ENCODE measurements at places on chromosomes 3 and 15.

GRCh38 chr3:178382449-178383061 lies 153.7 kb upstream of the KCNMB2 start:
- DNase-seq = peak; percentile 76

- DNase-seq = no peak
Observed at GRCh38 chr3:198079771-198080520, 119.9 kb downstream of the LMLN start.

GRCh38 chr3:32614956-32615355 lies 44.3 kb upstream of the DYNC1LI1 start:
- DNase-seq = peak; percentile 65

- DNase-seq = no peak
Observed at GRCh38 chr3:81760215-81760614, 1.2 kb downstream of the GBE1 start.

DNA sequence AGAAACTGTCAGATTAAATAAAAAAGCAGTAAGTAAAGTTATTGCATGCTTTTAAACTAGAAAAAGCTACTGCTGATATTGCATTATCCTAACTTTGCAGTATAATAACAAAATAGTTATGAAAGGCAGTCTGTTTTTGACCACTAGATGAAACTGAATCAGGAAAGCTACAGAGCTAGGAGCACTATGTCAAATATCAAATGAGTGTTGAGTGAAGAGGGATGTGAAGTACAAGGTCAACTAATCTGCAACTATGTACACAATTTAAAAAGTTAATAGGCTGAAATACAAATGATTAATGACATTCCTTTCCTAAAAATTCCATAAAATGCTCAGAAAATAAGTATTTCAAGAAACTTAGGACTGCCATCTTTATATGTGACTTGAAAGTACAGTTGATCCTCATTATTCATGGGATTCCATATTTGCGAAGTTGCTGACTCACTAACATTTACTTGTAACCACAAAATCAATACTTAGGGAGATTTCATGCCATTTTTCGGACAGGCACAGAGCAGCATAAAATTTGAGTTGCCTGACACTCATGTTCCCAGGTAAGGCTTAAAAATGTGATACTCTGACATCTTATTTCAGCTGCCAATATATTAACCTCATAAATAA lies 34.5 kb downstream of the SLC4A7 start:
- DNase-seq = no peak

DNA sequence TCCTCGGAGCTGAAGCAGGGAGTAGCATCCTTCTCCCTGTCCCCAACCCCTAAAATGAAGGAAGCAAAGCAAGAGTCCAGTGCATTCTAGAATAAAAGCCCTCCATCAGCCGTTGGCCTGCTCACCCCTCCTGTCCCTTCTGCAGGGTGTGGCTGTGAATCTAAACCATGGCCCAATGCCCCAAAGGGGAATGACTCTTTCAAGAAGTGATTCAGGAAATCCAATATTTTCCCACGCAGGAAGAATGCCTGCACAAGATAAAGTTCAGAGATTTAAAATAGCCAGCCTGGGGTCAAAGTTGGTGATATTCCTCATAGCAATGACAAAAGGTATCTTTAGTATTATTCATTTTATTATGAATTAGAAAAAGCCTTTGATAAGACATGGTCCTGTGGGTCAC lies 38.5 kb downstream of the SLCO2A1 start:
- peak; percentile 41 for DNase-seq

DNA sequence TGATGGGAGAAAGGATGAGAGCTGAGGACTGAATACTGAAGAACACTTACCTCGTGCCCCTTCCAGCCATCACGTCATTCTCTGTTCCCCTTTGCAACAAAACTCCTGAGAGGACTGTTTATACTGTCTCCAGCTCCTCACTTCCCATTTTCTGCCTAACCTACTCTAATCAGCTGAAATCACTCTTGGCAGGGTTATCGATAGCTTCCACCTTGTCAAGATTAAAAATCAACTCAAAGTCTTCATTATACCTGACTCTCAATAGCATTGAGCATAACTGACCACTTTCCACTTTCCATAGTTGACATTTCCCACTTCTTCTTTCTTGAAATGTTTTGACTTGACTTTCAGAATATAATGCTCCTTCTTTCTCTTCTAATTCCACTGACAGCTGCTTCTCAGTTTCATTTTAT lies 4.3 kb downstream of the BTBD1 start:
- DNase-seq = no peak

DNA sequence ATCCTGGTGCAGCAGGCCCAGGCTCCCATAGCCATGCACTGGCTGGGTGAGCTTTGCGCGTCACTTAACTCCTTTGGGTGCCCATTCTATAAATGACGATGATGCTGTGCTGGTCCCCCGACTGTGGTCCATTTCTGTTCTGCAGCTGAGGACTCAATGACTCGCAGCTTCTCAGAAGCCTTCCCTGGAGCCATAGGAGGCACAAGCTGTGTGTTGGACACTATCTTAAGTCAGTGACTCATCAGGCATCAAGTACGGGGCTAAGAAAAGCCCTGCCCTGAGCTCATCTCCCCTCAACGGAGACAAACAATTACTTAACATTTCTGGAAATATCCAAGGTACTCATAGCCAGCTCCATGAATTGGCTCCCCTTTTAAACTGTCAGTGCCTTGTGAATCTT lies 13.8 kb upstream of the MUSTN1 start:
- peak; percentile 51 for DNase-seq

DNA sequence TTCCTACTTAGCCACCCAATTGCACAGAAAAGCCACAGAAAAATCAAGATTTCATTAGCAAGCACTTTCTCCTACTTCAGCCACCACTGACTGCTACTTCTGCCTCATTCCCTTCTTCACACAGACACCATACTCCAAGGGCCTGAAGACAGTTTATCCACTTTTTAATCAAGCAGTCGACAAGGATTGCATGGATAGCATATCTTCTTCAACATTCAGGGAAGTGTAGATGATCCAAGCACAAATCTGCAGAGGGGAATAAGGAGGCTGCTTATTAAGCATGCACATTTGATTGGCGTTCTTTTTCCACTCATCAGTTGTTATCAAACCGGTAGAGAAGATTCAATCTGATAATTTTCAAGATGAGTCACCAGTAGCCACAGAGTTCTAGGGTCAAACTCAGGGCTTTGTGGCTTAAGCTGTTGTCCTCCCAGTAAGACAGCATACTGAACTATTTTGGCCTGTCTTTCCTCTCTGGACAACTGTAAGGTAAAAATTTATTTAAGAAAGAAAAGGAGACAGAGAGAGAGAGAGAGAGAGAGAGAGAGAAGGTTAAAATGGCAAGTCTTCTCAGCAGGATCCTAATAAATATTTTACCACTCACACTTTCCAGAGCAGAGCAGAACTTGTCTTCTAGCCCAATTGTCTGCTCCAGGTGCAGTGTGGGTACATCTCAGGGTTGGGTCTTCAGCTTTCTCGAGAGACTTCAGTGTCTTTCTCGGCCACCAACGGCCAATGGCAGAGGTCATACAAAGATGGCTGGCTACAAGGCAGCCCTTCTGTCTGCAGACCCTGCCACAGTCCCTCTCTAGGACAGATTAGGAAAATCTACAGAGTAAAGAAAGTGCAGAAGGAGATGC lies 80.6 kb upstream of the BHLHE40 start:
- DNase-seq = no peak

DNA sequence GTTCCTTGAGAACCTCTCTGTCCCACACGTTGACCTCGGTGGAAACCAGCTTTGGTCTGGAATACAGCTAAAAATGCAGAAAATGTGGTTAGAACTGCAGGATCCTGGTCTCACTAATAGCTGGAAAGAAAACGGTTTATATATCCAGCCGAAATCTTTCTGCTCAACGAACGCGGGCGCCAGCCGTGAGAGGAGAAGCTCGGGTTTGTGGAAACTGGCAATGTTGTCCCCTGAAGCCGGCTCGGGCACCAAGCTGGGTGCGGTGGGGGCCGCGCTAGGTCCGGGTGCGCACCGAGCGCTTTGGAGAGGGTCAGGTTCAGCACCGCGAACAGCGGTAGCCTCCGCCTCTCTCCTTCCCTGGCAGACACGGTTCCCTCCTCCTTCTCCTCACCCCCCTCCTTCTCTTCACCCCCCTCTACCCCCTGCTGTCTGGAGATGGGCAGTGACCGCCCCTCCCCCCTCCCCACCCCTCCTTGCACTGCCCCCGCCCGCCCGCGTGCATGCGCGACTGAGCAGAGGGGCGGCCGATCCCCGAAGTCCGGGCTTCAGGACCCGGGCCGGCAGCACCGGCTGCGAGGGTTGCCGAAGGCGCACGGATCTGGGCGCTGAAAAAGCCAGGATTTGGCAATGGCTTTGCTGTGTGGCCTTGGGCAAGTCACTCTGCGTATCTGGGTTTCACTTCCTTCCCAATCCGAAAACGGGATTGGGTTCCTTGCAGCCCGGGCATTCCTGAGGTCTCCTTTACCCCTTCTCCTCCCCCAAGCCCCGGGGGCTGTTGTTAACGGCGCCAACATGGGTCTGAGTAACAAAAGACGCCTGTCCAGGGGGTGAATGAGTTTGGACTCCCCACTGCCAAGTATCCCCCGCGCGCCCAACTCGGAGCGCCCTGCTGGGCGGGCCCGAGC lies at the start of gene SKOR1:
Gene SKOR1, plus strand, starts transcription at position 534 of the 905 bp plus-strand sequence. Its CDS starts 94 bp downstream, at position 628.
- peak; percentile 40 for DNase-seq

GRCh38 chr3:54535619-54536018 lies 392.2 kb downstream of the LRTM1 start:
- no peak for DNase-seq

GRCh38 chr3:31724651-31725050 lies 191.9 kb downstream of the STT3B start:
- DNase-seq = no peak

- no peak for DNase-seq
Observed at GRCh38 chr15:58517252-58517681, 85.5 kb downstream of the LIPC start.

GRCh38 chr15:67413770-67414390 lies 107.1 kb upstream of the C15orf61 start:
- DNase-seq = peak; percentile 45

DNA sequence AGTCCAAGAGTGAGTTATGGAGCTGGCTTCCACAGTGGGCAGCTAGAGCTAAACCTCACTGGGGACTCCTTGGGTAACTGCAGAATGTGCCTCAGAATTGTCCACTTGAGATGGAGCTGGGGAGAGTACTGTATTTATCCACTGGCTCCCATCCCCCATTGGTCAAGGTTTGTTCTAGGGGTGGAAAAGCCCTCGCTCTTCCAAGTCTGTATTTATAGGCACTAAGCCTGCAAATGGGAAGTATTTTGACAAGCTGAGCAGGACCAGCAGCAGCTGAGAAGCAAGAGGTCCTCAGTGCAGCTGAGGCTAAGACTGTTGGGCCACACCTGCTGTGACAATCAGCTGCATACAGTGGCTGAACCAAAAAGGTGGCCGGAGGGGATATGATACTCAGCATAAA lies 5.8 kb downstream of the USP13 start:
- DNase-seq = no peak

DNA sequence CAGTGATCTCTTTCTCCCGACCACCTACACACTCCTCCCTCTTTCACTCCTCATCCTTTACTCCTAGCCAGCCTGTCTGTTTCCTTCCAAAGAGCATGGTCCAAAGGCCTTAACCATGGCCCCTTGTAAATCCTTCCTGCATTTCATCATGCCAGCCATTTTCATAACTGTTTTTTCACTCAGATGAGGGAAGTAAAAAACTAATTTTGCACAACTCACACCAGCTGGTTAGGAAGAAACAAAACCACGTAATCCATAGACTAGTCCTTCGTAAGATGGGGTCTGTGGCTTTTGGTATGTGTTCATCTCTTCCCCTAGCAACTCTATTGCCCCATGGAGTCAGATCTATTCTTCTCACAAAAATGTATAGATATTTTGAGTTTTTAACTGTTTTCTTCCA lies 187.8 kb downstream of the SHOX2 start:
- no peak for DNase-seq

DNA sequence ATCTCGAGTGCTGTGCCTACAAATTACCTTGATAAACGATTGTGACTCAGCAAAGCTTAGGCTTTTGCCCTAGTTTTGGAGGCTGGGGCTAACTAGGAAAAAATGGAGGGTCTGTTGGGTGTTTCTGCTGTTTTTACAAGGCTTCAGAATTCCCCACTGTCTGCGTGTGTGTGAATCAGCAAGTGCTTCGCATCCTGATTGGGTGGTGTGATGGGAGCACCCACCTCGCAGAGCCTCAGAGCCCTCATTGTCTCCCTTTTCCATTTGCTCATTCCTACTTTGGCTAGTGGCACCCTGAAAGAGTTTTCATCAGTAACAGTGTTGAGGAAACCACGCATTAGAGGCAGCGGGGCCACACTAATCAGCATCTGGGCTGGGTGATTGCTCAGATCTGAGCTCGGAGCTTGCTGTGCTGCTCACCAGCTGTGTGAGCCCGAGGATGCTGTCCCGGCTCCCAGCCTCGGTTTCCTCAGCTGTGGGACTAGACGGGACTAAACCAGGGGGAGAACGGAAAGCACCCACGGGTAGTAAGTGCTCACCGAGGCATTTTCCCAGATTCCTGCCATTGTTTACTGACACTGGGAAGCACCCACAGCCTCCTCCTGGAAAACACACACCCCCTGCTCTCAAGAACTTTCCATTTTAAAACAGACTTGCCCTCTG lies 40.6 kb downstream of the GOLGA8S start:
- DNase-seq = no peak

DNA sequence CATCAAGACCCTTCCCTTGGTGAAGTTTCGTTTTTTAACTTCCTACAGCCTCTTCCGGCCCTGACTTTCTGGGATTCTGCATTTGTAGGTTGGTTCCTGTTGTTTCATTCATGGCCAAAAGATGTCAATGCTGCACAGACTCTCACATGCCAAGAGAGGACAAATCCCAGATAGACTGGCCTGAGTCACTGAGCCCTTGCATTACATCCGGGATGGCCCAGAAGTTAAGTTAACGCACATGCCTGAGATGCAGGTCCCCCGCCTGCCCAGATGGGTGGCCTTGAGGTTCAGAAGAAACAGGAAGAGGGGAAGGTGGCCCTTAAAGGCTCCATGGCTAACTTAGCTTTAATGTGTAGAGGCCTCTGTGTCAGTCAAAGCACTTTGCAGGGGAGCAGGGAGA lies 51.6 kb upstream of the SRGAP3 start:
- DNase-seq = no peak

GRCh38 chr15:32872621-32873283 lies 154.9 kb downstream of the GREM1 start:
- DNase-seq = peak; percentile 76

DNA sequence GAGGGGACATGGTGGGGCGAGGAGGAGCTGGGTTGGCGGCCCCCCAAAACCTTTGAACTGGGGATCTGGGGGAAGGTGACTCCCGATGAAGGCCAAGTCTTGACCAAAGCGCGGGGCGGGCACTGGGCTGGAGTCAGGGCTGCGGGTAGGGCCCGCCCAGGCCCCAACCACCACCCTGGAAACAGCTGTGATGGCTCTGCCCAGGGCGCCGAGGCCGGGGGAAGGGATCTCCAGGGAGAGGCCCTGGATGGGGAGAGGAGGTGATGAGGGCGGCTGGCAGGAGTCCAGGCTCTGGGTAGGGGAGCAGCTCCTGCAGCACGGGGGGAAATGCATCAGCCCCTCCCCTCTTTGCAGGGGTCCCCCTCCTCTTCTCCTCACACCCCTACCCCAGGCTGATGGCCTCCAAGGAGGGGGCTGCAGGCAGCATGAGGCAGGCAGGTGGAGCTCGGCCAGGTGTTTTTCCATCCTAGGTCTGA lies 5.9 kb upstream of the C15orf39 start:
- DNase-seq = no peak

All from MG63 (cell line).